Fibroblast of the conjunctiva (primary cell): ENCODE measurements at places on chromosomes 12 and 14.

DNA sequence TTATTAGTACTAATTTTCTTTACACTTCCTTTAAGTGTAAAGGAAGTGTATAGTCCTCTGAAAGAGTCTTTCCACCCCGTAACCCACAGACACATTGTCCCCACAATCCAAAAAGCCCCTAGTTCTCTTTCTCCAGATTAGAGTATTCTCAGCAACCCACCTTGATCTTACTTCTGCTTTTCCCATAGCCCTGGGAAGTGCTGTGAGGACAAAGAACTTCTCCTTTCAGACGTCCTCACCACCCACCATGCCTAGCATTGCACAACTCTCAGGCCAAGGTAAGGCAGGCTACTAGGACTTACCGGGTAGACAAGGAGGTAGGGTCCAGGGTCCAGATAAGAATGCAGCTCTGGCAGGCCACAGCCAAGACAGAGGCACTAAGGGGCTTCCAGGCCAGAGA lies 7.4 kb downstream of the AAAS start:
- DNase-seq = no peak

DNA sequence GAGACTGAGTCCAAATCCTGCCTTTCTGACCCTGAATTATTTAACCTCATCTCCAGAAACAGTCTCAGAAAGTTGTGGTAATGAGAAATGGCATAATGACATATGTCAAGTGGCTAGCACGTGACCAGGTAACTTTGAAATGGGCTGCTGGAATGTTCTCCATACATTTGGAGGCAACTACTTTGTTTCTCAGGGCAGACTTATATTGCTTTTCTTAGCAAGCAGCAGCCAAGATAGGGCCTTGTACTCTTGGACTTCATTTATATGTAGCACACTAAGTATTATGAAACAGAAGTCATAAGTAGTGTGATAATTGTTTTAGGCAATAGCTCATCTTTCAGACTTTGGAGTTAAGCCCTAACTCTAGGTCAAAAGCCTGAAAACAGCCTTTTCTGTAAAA lies 494.7 kb downstream of the NPAS3 start:
- DNase-seq = no peak

DNA sequence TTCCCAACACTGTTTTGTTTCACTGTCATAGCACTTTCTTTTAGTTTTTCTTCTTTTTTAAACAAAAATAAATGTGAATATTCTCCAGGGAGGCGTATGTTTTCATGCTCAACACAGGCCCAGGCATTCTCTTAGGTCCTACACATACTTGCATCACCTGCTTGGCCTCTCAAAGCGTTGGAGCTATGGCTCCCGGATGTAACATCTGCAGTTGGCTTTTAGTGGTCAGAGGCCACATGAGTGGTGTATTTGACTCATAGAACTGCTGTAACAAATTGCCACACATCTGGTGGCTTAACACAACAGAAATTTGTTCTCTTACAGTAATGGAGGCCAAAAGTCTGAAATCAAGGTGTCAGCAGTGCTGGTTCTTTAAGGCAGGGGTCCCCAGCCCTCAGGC lies 44.6 kb upstream of the VRK1 start:
- no peak for DNase-seq

DNA sequence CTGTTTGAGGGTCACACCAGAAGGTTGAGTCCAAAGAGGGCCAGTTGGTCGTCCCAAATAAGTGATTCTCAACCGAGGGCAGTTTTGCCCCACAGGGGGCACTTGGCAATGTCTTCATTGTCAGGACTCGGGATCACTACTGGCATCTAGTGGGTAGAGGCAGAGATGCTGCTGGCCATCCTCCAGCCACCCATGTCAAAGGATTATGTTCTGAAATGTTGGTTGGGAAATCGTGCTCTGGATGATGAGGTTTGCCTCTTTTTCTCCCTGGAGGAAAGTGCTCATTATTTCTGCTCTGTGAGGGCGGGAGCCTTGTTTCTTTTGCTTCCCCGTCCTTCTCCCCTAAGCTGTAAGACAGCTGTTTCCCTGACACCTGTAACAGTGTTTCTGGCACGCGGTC lies 3.6 kb downstream of the ZNF839 start:
- peak; percentile 85 for DNase-seq

DNA sequence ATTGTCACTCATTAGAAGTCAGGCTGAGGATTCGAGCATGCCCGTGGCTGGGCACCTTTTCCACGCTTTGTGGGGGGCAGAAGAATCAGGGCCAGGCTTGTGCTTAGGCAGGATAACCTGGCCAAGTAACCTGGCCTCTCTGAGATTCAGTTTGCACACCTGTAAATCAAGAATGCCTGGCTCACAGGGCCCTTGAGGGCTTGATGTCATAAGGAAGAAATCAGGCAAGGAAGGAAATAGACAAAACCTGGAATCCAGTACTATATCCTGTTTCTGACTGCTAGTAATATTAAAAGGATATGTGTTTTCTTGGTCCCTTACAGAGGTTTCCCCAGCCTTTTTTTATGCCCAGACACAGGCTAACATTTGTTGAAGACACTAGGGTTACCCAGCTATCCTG lies 91.9 kb downstream of the SAMD4A start:
- no peak for DNase-seq

GRCh38 chr14:62006116-62006731 lies 244.0 kb downstream of the SNAPC1 start:
- DNase-seq = peak; percentile 13

DNA sequence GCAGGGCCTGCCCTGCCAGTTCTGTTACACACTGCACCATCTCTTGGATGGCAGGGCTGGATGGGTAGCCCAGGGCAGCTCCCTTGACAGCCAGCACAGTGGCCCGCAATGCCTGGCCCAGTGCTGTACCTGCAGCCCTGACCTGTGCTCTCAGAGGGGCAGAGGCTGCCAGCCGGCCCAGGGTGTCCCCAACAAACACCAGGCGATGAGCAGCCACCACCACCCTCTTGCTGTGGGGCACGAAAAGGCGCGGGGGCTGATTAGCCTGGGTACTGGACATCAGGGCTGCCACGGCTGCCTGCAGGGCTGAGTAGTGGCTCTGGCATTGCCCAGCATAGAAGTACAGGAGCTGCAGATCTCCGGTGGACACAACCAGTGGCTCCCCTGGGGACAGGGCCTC lies 4.6 kb upstream of the SLC22A17 start:
- DNase-seq = no peak

GRCh38 chr12:19904819-19905218 lies 463.5 kb upstream of the PDE3A start:
- no peak for DNase-seq

- DNase-seq = no peak
Measured at GRCh38 chr12:51869496-51869865, 18.4 kb upstream of the ANKRD33 start.

GRCh38 chr12:27334721-27335082 lies 2.1 kb downstream of the BMAL2 start:
- no peak for DNase-seq

DNA sequence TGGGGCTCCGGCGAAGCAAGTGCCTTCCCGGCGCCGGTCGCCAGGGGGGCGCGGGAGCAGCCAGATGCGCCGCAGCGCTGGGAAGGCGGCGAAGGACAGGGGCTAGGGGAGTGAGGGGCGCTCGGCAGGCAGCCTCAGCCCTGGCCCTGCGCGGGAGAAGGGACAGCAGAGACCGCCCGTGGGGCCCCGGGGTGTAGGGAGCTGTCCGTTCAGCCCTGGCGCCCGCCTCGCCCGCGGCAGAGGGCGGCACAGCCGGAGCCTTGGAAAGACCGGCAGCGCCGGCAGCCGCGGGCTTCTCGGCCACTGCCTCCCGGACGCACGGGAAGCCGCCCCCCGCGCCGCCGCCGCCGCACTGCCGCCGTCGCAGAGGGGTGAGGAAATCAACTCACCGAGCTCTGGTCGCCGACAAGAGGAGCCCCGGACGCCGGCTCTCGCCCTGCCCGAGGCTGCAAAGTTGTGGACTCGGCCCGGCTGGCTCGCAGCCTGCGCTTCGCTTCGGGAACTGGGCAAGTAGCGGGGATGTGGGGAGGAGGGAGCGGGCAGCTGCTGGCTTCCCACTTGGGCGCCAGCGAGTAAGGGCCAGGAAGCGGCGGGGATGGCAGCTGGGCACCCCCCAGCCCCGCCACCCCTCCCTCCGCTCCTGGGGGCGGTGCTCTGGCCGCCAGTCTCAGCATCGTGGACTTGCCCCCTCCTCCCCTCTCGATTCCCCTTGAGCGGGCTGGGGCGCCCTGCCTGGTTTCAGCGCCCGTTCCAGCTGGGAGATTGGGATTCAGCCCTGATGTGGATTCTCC lies at the start of gene ZDHHC22:
Gene ZDHHC22, minus strand, starts transcription at position 578 of the 791 bp plus-strand sequence. CDS start 2,053 bp downstream, outside the sequence.
- no peak for DNase-seq

DNA sequence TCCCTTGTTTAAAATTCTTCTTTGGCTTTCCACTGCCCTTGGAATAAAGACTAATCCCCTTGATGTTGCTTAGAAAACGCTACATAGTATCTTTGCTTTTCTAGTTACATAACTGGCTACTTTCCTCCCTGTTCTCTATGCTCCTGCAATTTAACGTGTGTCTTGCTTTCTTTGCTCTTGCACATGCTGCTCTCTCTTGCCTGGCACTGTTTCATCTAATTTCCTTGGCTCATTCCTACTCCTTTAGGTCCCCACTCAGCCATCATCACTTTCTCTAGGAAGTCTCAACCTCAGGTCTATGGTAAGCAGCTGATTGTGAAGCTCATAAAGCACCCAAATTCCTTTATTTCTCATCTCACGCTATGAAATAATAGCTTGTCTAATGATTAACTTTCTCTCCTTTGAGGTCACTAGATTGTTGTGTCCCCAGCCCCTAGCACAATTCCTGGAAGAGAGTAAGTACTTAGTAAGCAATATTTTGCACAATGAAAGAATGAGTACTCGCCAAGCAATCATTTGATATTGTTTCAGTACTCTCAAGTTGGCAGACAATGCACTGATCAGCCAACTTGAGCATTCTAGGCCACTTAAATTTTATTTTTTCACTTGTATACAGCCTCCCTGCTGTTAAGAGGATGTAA lies 3.3 kb downstream of the ALDH6A1 start:
- DNase-seq = no peak

DNA sequence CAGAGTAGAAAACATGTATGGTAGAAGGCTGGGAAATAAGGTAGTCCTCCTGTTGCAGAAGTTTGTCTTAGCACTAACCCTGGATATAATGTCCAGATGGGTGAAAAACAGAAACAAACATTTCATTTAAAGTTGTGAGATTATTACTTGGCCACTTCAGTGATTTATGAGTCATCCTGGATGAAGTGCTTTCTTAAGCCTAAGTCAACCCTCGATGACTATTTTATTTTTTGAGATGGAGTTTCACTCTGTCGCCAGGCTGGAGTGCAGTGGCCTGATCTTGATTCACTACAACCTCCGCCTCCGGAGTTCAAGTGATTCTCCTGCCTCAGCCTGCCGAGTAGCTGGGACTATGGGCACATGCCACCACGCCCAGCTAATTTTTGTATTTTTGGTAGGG lies 10.2 kb downstream of the DLST start:
- no peak for DNase-seq

- no peak for DNase-seq
Measured at GRCh38 chr12:94208622-94208966, 60.2 kb downstream of the PLXNC1 start.

- no peak for DNase-seq
Measured at GRCh38 chr12:101772012-101772775, 32.9 kb upstream of the SYCP3 start.

- DNase-seq = no peak
Measured at GRCh38 chr12:22118238-22118790, 72.3 kb downstream of the CMAS start.

DNA sequence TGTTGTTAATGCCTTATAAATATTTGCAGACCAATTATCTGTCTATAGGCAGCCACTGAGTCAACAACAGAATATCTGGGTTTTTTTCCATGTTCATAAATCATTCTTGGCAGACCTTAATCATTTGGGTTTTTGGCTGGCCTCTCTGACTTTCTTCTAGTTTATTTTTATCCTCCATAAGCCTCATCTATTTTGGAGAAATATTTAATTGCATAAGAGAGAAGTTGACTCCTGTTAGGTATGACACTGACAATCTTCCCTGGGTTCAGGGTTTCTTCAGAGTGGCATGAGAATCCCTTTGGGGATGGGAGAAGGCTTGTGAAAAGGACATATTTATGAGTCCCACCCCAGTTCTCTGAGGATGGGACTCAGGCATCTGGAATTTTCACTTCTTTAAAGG lies 299.8 kb downstream of the NRXN3 start:
- no peak for DNase-seq

DNA sequence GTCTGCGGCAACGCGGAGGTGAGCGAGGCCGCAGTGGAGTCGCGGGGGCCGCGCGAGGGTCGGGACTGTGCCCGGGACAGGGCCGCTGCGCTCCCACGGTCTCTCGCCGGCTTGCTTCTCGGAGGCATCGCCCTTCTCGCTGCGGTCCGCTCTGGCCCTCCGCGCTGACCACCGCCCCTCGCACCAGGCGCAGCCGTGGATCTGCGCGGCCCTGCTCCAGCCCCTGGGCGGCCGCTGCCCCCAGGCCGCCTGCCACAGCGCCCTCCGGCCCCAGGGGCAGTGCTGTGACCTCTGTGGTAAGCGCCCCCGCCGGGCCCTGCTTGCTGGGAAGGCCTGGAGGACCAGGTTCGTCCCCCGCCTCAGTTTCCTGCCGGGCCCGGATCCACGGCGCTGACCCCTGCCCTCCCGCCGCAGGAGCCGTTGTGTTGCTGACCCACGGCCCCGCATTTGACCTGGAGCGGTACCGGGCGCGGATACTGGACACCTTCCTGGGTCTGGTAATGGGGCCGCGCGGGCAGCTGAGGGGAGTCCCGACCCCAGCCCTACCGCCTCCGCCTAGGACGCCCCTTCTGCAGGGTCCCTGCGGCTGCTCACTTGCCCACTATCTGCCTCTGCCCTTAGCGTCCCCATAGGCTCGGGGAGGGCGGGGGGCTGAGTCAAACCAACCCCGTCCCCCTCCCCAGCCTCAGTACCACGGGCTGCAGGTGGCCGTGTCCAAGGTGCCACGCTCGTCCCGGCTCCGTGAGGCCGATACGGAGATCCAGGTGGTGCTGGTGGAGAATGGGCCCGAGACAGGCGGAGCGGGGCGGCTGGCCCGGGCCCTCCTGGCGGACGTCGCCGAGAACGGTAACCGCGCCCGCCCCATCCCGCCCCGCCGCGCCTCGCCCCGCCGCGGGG lies 7.0 kb downstream of the AMN start:
- DNase-seq = no peak

DNA sequence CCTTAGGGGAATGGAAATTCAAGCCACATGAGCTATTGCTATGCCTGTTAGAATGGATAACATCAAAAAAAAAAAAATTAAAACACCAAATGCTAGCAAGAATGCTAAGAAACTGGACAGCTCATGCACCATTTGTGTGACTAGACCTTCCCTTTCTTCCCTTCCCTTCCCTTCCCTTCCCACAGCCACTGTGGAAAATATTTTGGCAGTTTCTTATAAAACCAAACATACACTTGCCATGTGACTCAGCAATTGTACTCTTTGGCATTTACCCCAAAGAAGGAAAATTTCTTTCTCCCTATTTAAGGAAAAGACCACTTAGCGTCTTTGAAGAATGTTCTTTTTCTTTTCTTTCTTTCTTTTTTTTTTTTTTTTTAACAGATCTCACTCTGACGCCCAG lies 49.1 kb upstream of the FKBP4 start:
- no peak for DNase-seq
